Tongue (tissue), 3 donors: ENCODE measurements at places on chromosomes 6 and 20. TPM values are rescaled to one million over a fixed set of nuclear protein-coding genes. Genes with fewer than 3 reads are reported as not detected.

DNA sequence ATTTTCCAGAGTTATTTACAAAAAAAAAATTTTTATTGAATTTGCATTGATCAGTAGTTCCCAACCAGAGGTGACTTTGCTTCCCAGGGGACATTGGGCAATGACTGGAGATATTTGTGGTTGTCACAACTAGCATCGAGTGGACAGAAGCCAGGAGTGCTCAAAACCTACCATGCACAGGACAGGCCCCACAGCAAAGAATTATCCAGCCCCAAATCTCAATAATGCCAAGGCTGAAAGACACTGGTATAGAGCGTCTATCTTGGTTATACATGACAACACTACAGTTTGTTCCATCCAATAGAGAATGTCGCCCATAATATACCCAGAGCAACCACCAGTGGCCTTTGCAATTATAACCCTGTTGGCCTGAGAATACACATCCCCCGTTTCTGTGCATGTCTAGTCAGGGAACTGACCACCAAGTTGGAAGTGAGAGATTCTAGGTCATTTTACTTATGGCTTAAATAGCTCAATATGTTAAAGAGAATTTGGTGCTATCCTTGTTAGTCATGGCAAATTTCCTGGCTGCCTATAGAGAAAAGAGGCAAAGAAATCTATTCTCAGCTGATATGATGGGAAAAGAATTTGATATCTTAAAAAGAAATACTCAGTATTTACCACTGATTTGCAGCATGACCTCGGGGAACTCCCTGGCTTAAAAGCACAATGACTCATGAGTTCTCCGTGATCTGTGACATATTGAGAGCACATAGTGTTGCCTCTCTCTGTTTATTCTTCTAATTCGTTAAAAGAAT, 76.0 kb upstream of the ADTRP start:
- DNase-seq, result peak; percentile 65

DNA sequence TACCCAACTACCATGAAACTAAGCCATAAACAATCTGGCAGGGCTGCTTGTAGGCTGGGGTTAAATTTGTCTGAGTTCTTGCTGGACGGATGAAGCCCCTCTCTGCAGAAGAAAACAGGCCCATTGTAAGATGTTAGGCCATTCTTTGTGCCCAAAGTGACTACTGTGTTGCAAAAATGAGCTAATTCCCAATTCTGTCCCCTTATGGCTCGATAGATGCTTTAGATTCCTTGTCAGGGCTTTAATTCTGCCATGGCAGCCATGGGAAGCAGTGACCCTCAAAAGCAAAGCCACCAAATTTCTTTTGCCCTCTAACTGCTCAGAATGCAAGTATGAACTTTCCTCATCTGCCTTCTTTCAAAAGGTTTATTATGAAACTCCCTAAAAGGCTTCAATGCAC, 45.2 kb downstream of the LAMA4 start:
- no peak for DNase-seq

DNA sequence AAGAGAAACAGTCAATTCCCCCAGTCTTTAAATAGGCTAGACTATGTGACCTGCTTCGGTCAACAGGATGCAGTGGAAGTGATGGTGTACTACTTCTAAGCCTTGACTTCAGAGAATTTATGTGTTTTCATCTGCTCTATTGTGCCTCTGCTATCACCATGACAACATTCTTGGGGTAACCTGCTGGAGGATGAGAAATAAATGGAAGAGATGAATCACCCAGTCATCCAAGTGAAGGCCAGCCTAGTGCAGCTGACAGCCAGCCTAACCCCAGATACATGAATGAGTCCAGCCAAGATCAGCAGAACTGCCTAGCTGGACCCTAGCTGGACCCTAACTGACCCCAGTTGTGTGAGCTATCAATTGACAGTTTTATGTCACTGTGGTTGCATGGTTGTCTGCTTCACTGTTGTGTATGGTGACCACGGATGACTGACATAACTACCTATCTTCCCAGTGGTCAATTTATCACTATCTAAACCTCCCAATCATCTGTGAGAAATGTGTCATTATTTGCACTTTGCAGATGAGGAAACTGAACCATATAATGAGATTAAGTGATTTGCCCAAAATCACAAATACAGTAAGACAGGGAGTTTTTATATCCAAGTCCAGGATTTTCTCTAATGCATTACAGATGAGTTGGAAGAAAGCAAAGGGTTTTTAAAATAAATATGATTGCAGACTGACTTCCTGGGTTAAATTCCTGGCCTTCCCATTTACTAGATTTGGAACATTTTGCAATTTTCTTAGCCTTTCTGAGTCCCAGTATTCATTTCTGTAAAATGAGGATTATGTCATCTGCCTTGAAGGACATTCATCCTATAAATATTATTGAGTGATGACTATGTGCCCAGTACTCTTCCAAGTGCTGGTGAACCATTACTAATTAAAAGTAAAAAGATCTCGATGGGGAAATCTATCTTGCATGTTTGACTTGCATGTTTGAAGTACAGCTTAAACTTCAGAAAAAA, 136.4 kb upstream of the PLCB4 start:
- peak; percentile 34 for DNase-seq

DNA sequence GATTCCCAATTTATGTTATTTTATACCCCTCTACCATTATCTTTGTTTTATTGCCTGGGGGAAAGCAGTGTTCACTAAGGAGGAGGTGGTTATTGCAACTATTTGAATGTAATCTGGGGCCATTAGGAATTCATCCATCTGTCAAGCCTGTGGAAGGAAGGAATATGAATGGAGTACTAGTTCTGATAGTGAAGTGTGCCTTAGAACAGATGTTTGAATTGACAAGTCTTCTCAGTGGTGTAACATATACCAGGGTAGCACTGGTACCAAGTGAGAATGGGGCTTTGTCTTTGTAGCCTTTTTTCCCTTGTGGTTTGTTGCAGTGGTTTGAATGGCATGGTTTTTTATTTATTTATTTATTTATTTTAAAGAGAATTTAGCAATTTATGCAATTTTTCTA, 27.9 kb upstream of the HDAC2 start:
- no peak for DNase-seq

Gene IRF4
- total RNA-seq, result 1.8 TPM

Gene FAM110A
- 4.9 TPM for total RNA-seq

Gene ANGPT4
- not detected for total RNA-seq

Gene C6orf132
- 8.5 TPM for total RNA-seq
